ENCODE measurements at places on chromosomes 2 and 18.

DNA sequence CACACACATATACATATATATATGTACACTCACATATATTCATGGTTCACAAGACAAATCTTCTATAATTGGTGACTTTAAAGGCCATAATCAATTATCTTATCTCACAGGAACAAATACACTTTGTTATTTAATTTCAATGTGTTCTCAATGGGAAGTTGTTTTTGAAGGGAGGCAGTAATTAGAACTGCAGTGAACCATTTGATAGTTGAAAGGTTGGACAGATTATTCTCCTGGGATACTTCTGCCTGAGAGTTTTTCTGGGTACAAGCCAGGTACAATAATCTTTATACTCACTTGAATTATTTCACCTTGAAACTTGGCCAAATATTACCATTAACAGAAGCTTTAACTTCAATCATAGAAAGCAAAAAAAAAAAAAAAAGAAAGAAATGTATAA is 546.6 kb upstream of the LRRTM4 start:
- no peak for DNase-seq

DNA sequence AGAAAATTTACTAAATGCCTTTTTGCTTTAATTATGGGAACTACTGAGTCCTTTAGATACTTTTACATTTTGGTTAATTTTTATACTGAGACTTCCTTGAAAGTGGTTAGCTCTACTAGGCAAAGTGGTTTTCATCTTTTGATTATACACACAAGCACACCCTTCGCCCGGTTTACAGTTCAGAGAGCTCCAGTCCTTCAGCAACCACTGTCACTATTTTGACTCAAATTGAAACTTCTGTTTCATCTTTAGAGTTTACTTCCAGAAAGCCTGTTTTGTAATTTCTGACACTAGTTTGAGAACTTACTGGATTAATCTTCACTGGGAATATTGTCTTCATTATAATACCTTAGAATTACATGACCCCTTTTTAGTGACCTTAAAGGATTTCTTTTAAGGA is 140.3 kb upstream of the FOSL2 start:
- peak; percentile 20 for DNase-seq

GRCh38 chr2:27278010-27278409 is 2.8 kb downstream of the DNAJC5G start:
- no peak for DNase-seq

- DNase-seq = no peak
Measured at GRCh38 chr2:30165617-30166016, 18.8 kb downstream of the YPEL5 start.

DNA sequence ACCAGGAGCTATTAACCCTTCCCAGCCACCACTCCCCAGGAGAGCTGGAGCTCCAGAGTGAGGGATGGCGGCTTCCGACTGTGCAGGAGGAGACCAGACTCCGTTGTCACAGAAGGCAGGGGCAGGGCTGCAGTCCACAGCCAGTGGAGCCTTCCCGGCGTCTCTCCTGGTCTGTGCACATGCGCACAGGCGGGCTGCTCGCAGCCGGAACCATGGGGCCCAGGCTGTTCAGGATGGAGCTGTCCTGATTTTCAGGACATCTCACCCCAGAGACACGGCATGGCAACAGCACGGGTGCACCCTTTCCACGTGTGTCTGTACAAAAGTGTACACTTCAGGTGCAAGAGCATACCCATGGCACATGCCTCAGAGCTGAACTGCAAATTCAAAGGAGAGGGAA is 28.9 kb downstream of the EIPR1 start:
- DNase-seq = no peak

GRCh38 chr2:144509879-144510221 is 10.1 kb downstream of the ZEB2 start:
- DNase-seq = no peak

DNA sequence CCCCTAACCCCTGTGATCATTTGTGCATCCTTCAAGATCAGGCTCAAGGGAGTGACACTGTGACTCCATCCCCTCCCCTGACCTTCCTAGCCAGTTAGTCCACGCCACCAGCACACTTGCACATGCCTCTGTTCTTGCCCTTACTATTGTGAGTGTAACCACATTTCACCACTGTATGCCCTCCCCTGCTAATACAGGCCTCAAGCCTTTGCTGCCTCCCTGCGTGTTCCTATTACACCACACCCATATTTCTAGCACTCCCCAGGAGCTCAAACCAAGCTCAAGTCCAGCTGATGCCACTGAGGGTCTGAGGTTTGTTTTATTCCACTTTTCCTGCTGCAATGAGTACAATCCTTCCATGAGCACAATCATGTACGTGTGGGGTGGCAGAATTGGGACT is 288.9 kb upstream of the FBXO11 start:
- DNase-seq = no peak

DNA sequence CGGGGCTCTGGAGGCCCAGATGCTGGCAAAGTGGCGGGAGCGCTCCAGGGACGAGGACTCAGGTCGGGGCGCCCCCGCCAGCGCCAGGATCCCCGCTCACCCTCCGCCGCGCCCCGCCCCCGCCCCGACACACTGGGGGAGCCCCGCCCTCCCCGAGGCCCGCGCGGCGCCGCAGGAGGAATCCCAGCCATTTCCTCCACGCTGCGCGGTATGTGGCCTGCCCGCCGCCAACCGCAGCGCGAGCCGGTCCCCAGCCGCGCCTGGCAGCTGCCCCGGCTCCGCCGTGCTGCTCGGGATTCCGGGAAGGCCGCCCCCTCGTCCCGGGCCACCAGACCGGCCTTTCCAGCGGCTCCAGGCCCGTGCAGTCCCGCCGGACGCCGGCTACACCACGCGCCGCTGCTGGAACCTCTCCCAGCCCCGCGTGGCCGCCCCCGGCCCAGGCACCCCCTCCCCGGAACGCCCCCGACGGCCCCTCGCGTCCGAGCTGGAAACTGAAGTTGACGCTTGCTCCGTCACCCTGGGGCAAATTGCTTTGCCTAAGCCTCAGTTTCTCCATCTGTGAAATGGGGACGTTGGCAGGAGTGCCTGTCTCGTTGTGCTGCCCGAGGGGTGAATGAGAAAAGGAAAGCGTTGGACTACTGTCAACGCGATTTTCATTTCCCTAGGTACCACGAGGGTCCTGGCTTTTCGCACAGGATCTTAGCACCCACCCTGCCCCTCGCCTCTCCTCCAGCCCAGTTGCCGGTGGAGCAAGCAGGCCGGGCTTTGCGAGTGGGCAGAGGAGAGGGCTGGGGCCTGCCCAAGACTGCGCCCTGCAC is 53.6 kb downstream of the PKDCC start:
- DNase-seq = peak; percentile 78

GRCh38 chr2:209146682-209147320 is 277.0 kb upstream of the MAP2 start:
- no peak for DNase-seq

DNA sequence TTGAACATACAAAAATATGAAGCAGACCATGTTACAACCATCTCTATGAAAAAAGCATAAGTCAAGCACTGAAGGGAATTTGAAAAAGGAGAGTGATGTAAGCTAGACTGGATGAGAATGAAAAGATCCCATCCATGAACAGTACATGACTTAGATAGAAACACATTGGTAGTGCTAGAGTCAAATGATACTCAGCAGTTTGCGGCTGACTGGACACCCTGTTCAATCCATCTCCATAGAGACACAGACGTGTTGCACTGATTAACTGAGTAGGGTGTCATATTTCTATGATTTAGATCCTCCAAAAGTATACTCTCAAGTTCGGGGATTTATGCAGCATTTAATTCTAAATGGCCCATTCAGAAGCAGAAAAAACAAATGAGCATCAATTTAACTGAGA is 674.3 kb upstream of the NRXN1 start:
- no peak for DNase-seq

DNA sequence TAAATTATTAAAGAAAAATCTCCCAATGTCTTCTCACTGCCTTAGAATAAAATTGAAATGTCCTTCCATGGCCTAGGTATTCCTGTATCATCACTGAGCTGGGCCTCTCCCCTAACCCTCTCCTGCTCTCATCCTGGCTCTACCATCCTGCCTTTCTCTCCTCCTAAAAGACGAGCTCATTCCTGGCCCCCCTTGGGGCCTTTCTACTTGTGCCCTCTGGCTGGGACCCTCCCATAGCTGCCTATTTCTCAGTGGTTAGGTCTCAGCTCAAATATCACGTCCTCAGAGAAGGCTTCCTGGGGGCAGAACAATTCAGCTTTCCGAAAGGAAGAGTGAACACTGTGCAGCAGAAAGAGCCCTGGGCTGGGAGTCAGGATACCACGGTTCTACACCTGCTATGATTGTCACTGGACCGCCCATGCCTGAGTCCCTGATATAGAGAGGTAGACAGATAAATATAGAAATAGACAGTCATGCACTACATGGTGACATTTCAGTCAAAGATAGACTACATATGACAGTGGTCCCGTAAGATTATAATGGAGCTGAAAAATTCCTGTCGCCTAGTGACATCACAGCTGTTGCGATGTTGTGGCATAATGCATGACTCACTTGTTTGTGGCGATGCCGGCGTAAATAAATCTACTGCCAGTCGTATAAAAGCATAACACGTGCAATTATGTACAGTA is 9.4 kb downstream of the DNPEP start:
- no peak for DNase-seq

DNA sequence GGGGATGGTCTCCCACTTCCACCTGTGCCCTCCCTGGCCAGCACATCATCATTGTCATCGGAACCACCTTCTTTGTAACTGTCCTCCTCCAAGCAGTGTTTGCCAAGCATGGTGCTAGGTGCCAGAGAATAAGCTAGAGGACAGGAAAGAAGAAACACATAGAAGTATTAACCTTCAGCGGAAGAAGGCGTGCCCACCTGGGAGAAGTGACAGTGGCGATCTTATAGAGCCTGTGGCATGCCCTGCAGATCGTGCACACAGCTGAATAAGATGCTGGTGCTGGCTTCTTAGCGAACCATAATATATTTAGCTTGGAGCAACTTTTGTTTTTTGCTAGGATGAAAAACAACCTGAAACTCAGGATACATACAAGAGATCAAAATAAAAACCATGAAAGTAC is 148.0 kb downstream of the FAM210A start:
- DNase-seq = no peak

DNA sequence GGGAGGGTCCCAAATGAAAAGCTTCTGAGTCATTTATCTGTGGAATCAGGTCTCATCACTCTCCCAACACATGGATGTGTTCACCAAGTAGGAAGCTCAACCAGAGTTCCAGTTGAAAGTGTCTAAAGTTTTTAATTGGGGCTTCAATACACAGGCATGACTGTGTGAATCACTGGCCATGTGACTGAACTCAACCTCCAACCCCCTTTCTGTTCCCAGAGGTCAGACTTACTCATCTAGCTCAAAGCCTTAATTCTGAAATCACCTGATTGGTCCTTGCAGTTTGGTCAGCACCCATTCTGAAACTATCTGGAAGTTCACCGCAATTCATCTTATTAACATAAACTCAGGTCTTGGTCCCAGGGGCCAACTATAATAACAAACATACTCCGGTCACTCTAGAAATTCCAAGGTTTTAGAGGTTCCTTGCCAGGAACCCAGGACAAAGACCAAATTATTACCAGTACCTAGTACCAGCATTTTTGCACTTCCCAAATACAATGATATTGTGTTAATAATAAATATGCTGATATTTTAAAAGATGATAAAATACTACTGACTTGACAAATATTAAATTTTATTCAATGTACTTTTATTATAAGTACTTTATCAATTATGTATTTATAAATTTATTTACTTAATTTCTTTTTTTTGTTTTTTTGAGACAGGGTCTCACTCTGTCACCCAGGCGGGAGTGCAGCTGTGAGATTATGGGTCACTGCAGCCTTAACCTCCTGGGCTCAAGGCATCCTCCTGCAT is 10.7 kb upstream of the RBM45 start:
- no peak for DNase-seq

- DNase-seq = no peak
Measured at GRCh38 chr2:124884315-124884714, 859.2 kb downstream of the CNTNAP5 start.

DNA sequence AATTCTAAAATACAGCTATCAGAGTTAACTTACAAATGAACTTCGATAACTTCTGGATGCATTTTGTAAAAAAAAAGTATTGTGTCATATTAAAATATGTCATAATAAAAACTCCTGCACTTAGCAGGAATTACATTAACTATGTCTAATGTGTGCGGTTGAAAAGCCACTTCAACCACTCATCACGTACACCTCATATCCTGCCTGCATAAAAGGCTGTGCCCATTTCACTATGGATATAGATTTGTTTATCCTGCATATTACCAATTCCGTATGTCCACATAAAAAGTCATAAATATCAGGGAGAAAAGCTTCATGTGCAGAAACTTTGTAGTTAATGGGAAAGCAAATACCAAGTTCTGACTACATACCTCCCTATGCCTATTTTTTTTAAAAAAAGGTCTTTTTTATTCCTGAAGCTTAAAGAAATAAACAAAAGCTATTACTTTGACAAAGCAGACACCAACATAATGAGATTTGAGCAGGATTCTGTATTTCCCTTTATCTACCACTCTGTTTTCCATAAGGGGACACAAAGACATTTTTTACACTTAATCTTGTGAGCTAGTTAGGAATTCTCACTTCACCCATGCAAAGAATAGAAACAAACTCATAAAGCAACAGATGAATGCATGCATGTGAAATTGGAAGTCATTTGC is 96.1 kb downstream of the PPP1R1C start:
- DNase-seq = no peak
